ENCODE measurements at places on chromosomes 12 and 14.

GRCh38 chr12:57896434-57897201 lies 44.7 kb upstream of the ATP23 start:
- DNase-seq: no peak

GRCh38 chr14:28762303-28762954 lies 4.2 kb upstream of the FOXG1 start:
- DNase-seq: no peak

GRCh38 chr14:64934338-64934929 lies 8.1 kb downstream of the GPX2 start:
- no peak for DNase-seq

DNA sequence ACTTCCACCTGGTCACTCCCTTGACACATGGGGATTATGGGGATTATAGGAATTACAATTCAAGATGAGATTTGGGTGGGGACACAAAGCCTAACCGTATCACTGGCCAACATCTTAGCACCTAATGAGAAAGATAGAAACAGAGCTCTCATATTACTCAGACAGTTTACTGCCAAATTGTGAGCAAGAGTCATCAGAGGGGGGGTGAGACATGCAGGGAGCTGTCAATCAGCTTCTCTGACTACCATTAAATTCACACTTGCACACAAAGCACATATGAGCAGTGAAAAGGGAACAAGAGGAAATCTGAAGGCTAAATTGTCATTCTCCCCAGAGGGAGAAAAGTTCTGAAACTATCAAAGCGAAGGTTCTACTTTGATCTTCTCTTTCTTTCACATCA lies 78.1 kb upstream of the GRIN2B start:
- no peak for DNase-seq

DNA sequence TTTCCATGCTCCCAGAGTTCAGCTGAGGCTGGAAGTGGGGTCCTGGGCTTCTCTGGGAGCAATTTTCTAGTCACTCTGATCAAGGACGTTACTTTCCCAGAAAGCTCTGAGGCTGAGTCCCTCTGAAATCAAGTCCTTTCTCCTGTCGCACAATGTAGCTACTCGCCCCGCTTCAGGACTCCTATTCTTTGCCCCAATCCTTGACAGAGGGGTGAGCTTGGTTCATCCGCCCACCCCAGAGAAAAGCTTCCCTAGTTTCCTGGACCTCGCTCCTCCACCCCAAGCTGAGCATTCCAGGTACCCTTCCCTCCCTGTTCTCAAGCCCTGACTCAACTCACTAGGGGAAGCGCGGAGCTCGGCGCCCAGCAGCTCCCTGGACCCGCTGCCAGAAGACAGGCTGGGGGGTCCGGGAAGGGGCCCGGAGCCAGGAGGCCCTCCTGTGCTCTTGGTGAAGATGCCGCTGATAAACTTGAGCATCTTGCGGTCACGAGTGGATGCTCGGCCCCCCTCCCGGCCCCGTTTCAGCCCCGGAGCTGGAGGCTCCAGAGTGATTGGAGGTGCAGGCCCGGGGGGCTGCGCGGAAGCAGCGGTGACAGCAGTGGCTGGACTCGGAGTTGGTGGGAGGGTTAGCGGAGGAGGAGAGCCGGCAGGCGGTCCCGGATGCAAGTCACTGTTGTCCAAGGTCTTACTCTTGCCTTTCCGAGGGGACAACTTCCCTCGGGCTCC lies 1.6 kb downstream of the AGAP2 start:
- no peak for DNase-seq

GRCh38 chr14:74510959-74511409 lies 17.4 kb downstream of the ISCA2 start:
- DNase-seq: no peak

GRCh38 chr14:40240245-40240859 lies 808.1 kb upstream of the FBXO33 start:
- DNase-seq: no peak

- DNase-seq: no peak
These were observed 132.7 kb downstream of the NRXN3 start for GRCh38 chr14:78302841-78303240.

DNA sequence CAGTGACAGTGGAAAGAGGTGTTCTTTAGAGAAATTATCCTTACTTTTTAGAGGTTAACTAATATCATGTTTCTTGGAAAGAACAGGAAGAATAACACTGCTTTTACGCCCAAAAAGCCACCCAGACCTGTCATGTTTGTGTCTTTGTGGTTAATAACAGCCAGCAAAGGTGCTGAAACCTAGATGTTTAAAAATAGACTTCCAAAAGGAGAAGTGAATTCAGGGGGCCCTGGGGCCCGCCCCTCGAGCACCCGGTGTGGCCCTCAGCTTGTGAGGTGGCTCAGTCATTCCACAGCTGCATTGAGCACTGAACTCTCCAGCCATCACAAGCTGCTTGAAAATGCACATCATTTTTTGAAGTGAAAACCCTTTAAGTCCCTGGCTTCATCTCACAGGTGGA lies 20.8 kb upstream of the AMN start:
- DNase-seq: no peak

DNA sequence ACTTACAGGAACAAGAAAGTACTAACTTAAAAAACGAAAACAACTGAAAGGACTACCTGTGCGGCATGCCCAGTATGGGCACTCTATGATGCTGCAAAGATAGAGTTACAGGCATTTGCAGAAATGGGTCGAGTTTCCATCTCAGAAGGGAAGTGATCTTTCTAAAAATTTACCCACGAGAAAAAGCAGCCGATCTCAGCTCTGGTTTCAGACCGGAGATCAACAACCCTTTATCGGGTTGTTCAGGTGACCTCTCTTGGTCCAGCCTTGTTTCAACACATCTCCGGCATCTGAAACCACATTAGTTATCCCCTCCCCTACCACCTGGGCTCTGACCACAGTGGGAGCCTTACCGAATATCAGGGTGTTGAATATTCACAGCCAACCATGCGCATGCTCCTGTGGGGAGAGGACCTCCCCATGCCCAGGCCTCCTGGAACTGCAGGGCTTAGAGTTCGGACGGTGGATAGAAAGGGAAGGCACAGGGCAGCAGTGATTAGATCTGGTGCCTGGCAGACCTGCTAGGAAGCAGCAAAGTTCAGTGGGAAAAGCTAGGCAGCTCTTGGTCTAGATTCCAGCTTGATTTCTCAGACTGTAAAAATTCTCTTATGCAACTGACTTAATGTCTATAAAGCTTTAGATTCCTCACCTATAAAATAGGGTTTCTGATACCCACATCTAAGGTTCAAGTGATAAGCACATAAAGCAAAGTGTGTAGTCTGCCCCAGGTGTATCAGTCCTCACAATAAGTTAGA lies 906.0 kb downstream of the VRK1 start:
- DNase-seq: no peak

- DNase-seq: no peak
These were observed 443.5 kb upstream of the RGS6 start for GRCh38 chr14:71488703-71489191.

DNA sequence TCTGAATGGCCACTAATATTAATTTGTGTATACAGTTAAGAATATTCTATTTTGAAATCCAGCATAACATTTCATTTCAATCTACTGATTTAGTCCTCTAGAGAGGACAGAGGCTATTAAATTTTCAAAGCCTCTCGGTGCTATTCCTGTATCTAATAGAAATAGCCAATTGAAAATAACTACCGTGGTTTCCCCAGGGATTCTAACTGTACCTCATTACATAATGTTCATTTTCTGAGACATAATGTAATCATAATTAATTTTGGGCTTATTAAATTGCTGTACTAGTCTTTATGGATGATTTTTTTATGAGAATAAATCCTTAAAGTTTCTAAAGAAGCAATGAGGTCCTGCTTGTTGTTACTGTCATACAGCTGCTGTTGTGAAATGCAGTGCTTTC lies 38.6 kb upstream of the ACSS3 start:
- DNase-seq: no peak

DNA sequence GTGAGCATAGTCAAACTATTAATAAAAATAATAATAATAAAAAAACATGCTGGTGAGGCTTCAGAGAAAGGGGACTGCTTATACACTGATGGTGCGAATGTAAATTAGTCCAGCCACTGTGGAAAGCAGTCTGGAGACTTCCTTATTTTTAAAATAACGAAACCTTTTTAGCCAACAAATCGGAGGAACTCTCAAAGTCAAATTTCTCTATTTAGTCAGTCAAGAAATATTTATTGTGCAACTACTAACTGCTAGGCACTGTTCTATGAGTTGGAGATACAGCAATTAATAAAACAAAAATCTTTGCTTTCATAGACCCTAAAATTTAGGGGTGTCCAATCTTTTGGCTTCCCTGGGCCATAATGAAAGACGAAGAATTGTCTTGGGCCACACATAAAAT lies 10.8 kb downstream of the TAOK3 start:
- no peak for DNase-seq

GRCh38 chr14:25121337-25122129 lies 71.6 kb upstream of the STXBP6 start:
- no peak for DNase-seq

GRCh38 chr12:27964123-27964522 lies 8.4 kb downstream of the PTHLH start:
- DNase-seq: no peak

DNA sequence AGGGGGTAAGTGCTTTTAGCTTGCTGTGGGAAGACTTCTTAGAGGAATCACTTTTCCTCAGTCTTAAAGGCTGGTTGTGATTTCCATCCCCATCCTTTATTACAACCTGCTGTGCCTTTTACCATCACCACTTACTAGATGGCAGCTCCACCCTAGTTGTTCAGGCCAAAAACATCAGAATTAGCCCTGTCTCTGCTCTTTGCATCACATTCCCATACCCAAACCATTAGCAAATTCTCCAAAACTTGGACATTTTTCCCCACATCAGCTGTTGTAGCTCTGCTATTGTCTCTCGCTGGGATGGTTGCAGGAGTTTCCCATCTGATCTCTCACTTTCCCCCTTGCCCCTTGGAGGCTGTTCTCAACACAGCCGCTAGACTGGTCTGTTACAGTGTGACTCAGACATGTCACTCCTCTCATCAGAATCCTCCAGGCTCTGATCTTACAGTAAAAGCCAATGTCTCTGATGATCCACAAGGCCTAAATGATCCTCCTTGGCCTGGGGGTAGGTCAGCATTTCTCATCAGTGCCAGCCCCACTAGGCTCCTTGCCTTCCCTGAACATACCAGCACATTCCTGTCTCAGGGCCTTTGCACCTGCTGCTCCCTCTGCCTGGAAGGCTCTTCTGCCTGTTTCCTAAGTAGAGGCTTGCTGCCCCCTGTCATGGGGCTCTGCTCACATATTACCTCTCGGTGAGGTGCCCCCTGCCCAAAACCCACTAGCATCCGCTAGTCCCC lies 102.5 kb downstream of the BEGAIN start:
- no peak for DNase-seq

GRCh38 chr12:92938638-92939037 lies 9.5 kb upstream of the EEA1 start:
- no peak for DNase-seq

DNA sequence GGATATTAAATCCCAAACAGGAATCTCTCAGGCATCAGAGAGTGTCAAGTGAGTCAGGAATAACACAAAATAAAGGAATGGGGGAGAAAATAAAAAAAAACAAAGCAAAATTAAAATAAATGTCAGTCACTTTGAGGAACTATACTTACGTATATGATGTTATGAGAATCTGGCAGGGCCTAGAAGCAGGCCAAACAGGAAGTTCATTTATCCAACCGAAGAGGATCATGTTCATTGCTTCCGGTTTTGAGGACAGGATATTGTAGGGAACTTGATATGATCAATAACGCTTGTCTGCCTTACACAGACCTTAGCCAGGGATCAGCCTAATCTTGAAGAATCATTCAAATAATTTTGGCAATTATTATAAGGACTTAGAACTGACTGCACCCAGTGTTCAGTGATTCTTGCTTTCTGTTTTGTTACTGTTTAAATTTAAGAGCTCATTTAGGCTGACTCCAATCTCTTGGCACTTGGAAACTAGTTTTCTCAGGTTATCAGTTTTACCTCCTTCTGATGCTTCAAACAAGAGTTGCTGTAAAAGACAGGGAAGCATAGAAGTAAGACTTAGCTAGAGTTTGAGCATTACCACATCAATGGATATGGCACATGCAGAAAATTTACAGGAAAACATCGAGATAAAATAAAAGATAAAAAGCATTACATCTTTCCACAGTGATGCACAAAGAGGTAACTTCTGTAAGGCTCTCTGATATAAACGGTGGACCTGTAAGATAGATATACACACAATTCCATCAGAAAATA lies 53.4 kb downstream of the ZFC3H1 start:
- no peak for DNase-seq

DNA sequence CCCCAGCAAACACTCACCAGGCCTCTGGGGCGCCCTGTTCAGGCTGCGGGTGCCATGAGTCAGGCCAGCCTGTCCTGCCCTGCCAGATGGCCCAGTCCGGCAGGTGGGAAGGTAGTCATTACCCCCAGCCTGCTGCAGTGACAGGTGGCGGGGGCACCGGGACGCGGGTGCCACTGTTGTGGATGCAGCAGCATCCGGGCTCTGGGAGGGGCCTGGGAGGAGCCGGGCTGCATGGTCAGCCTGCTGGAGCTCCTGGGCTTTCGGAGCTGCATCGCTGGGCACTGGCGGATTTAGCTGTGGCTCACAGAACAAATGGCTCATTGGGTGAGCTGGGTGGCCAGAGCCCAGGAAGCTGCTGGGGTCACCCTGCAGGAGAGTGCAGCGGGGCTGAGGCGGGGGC lies 13.5 kb downstream of the CEP170B start:
- no peak for DNase-seq

- no peak for DNase-seq
These were observed 37.5 kb downstream of the SLC38A4 start for GRCh38 chr12:46788072-46788887.

DNA sequence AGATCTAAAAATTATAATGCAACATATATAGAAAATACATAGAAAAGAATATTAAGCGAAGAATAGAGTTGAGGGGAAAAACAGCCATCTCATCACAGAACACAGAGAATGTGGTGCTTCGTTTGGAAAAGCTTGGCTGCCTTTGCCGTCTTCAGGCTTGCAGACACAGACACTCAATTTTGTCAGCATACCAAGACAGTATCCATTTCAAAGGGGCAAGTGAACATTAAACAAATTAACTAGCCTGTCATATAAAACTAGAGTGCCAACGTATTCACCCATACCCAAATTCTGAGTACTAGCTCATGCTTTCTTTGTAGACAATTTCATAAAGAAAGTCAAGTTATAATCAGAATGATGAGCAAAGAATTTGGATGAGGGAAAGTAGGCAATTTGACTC lies 40.5 kb downstream of the DMAC2L start:
- DNase-seq: no peak

GRCh38 chr12:75208856-75209811 lies 505 bp downstream of the KCNC2 start:
- peak; percentile 29 for DNase-seq

- DNase-seq: no peak
These were observed 23.0 kb upstream of the CSRP2 start for GRCh38 chr12:76901628-76902380.

DNA sequence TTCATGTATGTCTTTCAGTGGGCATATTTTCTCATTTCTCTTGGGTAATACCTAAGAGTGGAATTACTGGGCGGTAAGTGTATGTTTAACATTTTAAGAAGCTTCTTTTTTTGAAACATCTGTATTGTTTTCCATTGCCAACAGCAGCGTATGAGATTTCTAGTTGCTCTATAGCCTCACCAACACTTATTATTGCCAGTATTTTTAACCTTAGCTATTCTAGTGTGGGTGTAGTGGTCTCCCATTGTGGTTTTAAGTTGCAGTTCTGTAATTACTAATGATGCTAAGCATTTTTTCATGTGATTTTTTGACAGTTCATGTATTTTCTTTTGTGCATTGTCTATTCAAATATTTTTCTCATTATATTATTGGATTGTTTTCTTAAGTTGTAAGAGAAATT lies 101.9 kb upstream of the EEA1 start:
- no peak for DNase-seq

- DNase-seq: no peak
These were observed 20.4 kb downstream of the GALNT9 start for GRCh38 chr12:132308853-132309595.
